ENCODE measurements at places on chromosomes 12 and 14.

DNA sequence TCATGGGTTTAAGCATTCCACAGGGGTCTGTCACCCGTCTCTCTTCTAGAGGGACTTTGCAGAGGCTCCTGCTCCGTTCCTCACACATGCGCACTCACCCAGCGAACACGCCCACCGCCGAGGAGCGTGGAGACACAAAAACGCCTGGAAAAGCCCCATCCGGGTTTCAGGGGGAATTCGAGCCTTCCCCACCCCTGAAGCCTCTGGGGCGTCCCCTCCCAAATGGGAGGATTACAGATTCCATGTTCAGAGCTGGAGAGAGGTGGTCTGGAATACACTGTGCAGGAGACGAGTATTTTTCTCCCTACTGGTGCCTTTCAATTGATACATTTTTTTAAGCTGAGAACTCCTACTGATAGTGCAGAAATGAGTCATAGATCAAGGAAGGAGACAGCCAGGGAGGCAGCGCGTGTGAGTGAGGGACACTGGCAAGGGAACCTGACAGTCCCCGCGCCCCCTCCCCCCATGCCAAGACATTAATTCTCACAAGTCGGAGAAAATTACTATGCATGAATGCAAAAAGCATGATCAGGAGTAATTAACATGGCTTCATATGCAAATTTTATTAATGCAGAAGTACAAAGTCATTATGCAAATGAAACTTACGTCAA lies 36.9 kb downstream of the BCL11B start:
- DNase-seq = no peak

DNA sequence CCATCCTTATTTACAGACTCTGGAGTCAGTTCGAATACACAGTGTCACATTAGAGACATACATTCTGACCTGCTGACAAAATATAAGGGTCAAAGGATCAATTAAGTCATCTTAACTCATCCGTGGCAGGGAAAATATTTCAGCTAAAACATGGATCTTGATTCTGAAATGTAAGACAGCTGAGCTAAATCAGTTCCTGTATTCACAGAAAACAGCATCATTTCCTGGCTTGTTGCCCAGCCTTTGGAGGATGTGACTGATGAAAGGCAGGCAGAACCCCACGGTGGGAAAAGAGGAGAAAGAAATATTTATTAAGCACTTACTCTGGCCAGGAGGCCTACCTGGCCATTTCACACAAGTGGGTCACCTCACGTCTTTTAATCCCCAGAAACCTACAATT lies 101.9 kb downstream of the GAS2L3 start:
- DNase-seq = peak; percentile 34

DNA sequence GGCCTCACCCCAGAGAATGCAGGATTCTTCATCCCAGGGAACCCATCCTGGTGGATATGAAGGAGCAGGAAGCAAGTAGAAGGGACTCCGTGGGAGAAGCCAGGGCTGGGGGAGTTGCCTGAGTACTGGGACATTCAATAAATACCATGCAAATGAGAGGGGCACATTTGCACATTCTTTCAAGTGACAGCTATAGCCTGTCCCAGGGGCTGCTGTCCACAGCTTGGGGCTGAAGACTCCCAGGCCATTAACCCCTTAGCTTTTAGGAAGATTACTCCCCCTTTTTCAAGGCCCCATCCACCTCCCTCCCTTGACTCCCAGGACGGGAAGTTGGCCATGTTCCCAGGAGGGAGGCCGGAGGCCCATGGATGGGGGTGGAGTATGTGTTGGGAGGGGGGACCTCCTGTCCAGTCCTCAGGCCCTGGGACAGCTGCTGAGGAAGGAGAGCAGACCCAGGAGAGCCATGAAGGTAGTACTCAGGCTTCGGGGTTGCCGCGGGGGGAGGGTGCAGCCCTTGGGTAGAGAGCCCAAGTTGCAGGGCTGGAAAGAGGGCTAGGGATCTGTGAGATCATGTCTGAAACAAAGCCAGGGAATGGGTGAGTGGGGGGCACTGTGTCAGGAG lies 974 bp upstream of the TNS2 start:
- no peak for DNase-seq

DNA sequence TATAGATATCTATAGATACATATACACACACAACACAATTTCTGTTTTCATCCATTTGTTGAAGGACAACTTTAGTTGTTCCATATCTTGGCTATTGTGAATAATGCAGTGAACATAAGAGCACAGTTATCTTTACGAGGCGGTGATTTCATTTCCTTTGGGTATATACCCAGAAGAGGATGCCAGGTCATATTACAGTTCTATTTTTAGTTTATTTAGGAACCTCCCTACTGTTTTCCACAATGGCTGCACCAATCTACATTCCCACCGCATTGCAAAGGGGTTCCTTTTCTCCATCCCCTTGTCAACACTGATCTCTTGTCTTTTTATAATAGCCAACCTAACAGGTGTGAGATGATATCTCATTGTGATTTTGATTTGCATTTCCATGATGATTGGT lies 143.4 kb upstream of the ARHGAP5 start:
- DNase-seq = no peak

- no peak for DNase-seq
Observed at GRCh38 chr12:24586293-24586692, 362.6 kb downstream of the BCAT1 start.

GRCh38 chr12:65561798-65562382 lies 262.4 kb upstream of the HMGA2 start:
- no peak for DNase-seq

GRCh38 chr14:100409003-100409360 lies 85.8 kb downstream of the SLC25A47 start:
- DNase-seq = no peak

- DNase-seq = no peak
Observed at GRCh38 chr14:93587330-93587729, 156.6 kb downstream of the UNC79 start.

- peak; percentile 35 for DNase-seq
Observed at GRCh38 chr14:93039649-93040315, 75.9 kb downstream of the ITPK1 start.

DNA sequence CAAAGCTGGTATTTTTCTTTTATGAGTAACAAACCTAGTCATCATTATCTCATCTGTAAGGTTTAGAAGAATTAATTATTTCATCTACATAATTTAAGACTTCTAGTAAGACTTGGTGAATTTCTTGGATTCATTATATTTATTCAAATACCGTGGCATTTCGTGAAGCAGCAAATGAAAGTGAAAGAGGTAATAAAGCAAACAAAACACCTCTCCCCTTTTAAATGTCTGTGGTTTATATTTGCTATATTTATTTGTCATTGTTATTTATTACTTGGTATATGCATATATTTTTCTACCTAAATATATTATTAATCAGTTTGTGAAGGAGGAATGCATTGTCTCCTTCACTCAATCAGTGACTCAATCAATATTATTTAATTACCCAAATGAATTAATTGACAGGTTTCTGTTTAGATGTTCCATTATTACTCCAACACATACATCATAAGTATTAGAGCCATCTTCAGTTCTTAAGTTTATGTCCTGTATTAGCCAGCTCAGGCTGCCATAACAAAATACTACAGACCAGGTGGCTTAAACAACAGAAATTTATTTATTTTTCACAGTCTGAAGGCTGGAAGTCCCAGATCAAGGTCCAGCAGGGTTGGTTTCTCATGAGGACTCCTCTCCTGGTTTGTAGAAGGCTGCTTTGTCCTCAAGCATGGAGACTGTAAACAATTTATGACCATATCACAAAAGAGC lies 6.6 kb downstream of the CFAP54 start:
- no peak for DNase-seq

DNA sequence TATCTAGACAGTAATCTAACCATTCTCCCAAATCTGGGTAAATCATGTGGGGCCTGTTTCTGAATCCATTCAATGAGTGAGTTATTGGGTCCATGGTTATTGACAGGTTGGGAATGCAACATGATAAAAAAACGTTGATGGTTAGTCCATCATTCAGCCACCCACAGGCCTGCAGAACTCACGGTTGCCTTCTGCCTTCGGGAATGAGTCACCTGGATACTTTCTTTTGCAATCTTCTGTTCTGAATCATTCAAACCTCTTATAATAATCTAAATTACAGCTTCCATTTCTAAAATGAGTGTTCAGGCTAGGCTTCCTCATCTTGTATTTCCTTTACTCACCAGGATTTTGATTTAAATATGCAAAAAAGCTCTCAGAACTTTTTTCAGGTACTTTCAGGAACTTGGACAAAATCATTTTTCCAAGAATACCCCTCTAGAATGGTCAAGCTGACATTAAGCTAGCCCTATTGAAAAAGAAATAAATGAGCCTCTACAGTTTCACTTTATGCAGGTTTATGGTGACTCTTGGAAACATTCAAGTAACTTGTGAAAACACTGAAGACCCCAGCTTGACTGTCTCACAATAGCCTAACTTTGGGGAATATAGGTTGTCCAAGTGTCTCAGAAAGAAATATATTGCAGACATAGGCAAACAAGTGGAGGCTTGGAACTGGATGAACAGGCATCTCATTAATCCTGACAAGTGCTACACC lies 94.4 kb downstream of the KCNK10 start:
- DNase-seq = no peak

- peak; percentile 81 for DNase-seq
Observed at GRCh38 chr12:113347892-113348291, 10.5 kb upstream of the PLBD2 start.

DNA sequence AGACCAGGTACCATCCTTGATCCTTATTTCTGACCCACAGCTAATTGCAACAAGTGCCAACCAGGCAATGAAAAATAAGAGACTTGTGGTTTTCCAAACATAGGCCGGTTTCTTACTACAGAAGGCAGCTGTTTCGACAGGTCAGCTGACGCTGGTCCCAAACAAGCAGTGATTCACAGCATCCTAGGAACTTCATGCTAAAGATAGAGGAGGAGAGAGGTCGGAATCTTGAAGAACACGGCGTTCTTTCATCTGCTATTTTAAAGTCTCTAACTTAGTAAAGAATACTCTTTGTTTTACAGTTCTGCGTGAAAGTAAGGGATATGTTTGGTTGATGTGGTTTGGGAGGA lies 28.1 kb upstream of the ADGRD1 start:
- DNase-seq = no peak

GRCh38 chr14:50070840-50071548 lies 45.4 kb downstream of the VCPKMT start:
- no peak for DNase-seq

DNA sequence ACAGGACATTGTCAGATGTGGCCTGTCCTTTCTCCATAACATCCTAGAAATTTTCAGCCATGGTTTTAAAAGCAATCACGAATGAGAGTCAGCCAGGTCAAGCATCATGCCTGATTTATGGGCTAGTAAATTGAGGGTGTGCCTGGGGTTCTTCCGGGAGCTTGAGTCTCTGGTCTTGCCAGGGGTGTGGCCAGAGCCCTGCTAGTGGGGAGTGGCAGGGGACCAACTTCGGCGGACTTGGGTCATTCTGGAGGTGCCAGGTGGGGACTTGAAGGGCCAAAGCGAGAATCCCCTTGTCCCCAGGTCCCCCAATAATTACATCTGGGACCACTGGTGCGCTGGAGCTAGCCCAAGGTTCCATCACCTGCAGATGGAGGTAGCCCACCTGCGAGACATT lies 5.7 kb downstream of the OTUB2 start:
- DNase-seq = no peak

DNA sequence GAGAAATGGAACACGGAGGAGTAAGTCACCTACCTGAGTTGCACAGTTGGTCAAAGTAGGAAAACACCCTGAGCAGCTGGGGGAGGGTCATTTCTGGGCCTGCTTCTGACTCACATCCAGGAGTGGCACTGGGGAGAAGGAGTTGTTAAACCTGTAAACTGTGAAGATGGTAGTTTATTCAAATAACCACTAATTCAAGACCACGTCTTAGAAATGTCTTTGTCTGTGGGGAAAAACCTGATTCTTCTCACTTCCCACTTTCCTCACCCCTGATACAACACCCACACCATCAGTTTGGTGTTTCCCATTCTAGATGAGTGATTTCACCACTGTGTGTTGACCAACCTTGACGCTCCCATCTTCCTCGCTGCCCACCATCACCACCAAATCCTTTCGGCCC lies 207.1 kb downstream of the ANO4 start:
- DNase-seq = no peak

GRCh38 chr14:93683226-93683625 lies 105.1 kb downstream of the PRIMA1 start:
- peak; percentile 46 for DNase-seq

- DNase-seq = peak; percentile 20
Observed at GRCh38 chr12:118633071-118633470, 256.7 kb downstream of the SUDS3 start.

- DNase-seq = no peak
Observed at GRCh38 chr12:46617167-46617566, 208.6 kb downstream of the SLC38A4 start.

DNA sequence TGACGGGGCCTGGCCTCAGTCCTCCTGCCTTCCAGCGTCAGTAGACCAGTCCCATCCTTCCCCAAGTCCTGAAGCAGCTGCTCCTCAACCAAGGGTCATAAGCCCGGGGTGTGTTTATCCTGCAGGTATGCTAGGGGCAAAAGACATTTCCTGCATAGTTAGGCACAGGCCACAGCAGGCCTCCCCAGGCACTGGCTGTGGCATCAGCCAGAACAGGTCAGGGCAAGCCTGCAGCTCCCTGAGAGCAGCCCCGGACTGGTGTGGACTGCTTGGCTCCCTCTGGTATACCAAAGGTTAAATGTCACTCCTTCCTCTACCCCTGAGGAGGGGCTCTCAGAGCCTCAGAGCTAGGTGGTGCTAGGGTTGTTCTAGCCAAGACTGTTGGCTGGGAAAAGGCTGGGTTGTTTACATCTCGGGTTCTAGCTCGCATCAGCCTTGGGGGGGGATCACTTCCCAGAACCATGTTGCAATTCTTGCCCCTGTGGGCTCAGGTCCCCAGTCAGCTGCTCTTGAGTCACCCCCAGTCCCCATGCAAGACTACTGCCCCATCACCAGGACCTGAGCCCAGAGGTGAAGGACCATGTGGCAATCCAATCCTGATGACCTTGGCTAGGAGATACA lies 2.9 kb downstream of the MMP14 start:
- DNase-seq = no peak

GRCh38 chr14:68791902-68792677 lies 777 bp downstream of the ZFP36L1 start:
- DNase-seq = peak; percentile 44

DNA sequence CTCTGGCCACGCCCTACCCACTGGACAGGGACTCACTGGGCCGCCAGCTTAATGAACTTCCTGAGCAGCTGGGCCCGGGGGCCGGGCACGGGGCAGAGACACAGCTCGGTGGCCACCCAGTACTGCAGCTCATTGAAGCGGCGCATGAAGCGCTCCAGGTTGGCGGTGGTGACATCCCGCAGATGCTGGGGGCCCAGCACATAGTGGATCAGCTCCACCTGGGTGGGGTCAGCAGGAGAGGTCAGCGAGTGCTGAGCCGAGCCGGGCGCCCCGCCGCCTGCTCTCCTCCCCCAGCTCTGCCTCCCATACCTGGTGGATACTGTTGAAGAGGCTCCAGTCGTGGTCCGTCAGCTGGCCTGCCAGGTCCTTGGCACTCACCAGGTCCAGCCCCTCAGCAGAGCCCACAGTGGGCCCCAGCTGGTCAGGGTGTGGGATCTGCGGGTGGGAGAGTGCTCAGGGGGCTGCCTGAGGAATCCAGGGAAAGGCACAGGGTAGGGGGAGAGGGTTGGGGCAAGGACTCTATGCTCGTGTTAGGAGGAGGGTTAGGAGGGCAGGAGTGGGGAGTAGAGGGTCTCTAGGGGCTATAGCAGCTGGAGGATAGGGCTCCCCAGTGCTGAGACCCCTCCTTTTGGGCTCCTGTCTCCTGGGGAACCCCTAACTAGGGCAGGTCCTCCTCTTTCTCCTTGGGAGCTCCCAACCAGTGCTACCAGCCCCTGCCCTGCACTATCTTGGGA lies 15.5 kb upstream of the ENDOU start:
- DNase-seq = no peak

- no peak for DNase-seq
Observed at GRCh38 chr12:119262388-119262787, 72.1 kb upstream of the CCDC60 start.
